PC-3 (cell line): ENCODE measurements at places on chromosomes 11 and 22. TPM values are rescaled to one million over a fixed set of nuclear protein-coding genes. Genes with fewer than 3 reads are reported as not detected.

Gene BCO2
- total RNA-seq = 1.6 and 2.9 TPM in 2 replicates

Gene SYT12
- 4.8 and 5.1 TPM in 2 replicates for total RNA-seq

Gene VSIG10L2
- total RNA-seq = not detected in 2 replicates

Gene KCNE3
- 0.58 and 0.73 TPM in 2 replicates for total RNA-seq

Gene BRMS1
- 123 and 176 TPM in 2 replicates for total RNA-seq

GRCh38 chr11:101477926-101478325, 105.9 kb downstream of the TRPC6 start:
- H3K36me3 ChIP-seq = no peaks in the 10 kb centered on the region
- no peak for DNase-seq
- H3K4me3 ChIP-seq = no peak overlapping the region
- H3K27ac ChIP-seq = no peak overlapping the region
- no peaks in the 10 kb centered on the region for H3K27me3 ChIP-seq

- DNase-seq = peak; percentile 59
- H3K4me3 ChIP-seq = no peak overlapping the region
- H3K27ac ChIP-seq = no peak overlapping the region
- H3K27me3 ChIP-seq = no peaks in the 10 kb centered on the region
Measured at GRCh38 chr11:100619484-100619883, 67.6 kb upstream of the ARHGAP42 start.

DNA sequence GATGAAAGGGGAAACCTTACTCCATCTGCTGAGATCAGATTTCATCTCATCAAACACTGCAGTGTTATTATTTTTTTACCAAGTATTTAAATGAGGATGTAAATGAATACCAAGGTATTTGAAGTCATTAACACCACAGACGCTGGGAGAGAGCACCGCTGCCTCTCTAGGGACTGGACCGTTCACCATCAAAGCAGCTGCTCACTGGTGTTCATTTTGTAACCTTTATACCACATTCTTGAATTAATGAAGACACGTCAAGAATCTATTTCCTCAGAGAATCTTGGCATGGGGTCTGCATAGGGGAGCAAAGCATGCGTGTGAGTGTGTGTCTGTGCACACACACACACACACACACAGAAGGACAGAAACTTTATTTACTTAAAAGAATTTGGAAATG, 15.6 kb downstream of the SIAE start:
- no peak overlapping the region for H3K27ac ChIP-seq
- peaks cover 4% of the 10 kb centered on the region; the same call in 1 of the 2 replicates for H3K36me3 ChIP-seq
- H3K4me3 ChIP-seq = no peak overlapping the region
- DNase-seq = no peak
- no peaks in the 10 kb centered on the region for H3K27me3 ChIP-seq
- H3K4me1 ChIP-seq = no peaks in the 10 kb centered on the region

- no peak for DNase-seq
- no peaks in the 10 kb centered on the region for H3K36me3 ChIP-seq
- no peak overlapping the region for H3K27ac ChIP-seq
- H3K4me1 ChIP-seq = no peaks in the 10 kb centered on the region
Measured at GRCh38 chr11:134358856-134359490, 27.2 kb downstream of the GLB1L2 start.

- peaks cover 8% of the 10 kb centered on the region for H3K4me1 ChIP-seq
- H3K36me3 ChIP-seq = no peaks in the 10 kb centered on the region
- H3K27ac ChIP-seq = no peak overlapping the region
- H3K4me3 ChIP-seq = no peak overlapping the region
Measured at GRCh38 chr22:30284666-30285065, 4.6 kb downstream of the CASTOR1 start.

- H3K27me3 ChIP-seq = no peaks in the 10 kb centered on the region
- peak; percentile 30 for DNase-seq
- H3K36me3 ChIP-seq = no peaks in the 10 kb centered on the region
- H3K27ac ChIP-seq = peak overlapping the region; percentile 59
- 0 out of 2 replicates have a peak, but pooled peaks cover 3% of the 10 kb centered on the region for H3K4me1 ChIP-seq
Measured at GRCh38 chr11:93196816-93197379, 893 bp downstream of the SLC36A4 start.

GRCh38 chr11:78350646-78351165, 66.9 kb downstream of the GAB2 start:
- H3K4me1 ChIP-seq = peaks cover 15% of the 10 kb centered on the region
- no peak overlapping the region for H3K4me3 ChIP-seq
- no peaks in the 10 kb centered on the region for H3K27me3 ChIP-seq
- DNase-seq = no peak

GRCh38 chr11:120066738-120067437, 71.0 kb downstream of the TRIM29 start:
- no peaks in the 10 kb centered on the region for H3K36me3 ChIP-seq
- H3K4me3 ChIP-seq = no peak overlapping the region
- peaks cover 83% of the 10 kb centered on the region for H3K27me3 ChIP-seq
- no peak for DNase-seq
- no peak overlapping the region for H3K27ac ChIP-seq
- H3K4me1 ChIP-seq = no peaks in the 10 kb centered on the region
